ENCODE measurements at places on chromosomes 1 and 21.

DNA sequence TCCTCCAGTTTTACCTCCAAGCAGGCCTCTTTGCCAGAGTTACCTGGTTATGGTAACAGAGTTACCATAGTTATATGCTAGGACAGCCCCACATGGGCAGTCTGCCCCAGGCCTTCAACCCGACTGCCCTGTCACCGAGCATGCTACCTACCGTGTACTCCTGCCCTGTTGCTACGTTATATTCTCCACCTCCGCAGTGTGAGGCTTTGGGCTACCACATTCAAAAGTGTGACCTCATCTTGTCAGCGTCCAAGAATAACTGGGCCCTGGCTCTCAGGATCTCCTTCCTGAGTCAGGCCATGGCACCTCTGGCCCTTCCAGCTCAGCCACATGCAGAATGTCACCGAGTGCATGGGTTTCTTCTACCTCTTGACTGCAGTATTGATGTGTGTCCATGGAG, 8.9 kb downstream of the MAPKAPK2 start:
- no peak for DNase-seq

- DNase-seq = no peak
Observed at GRCh38 chr1:219010720-219011119, 163.0 kb upstream of the LYPLAL1 start.

DNA sequence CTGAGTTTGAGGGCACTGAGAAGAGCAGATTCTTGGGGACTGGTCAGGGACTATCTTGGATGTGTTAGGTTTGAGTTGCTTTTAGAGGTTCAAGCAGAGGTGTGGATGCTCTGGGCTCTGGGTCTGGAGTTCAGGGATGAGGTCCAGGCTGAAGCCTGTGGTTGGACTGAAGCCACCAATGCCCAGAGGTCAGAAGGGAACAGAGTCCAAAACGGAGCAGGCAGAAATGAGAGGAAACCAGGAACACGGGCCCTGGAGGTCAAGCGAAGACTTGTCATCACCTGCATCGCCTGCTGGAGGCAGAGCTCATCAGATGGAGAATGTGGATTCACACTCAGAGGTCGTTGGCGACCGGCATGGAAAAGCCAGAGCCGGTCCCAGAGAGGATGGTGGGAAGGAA, 129.6 kb upstream of the TMEM51 start:
- DNase-seq = no peak

DNA sequence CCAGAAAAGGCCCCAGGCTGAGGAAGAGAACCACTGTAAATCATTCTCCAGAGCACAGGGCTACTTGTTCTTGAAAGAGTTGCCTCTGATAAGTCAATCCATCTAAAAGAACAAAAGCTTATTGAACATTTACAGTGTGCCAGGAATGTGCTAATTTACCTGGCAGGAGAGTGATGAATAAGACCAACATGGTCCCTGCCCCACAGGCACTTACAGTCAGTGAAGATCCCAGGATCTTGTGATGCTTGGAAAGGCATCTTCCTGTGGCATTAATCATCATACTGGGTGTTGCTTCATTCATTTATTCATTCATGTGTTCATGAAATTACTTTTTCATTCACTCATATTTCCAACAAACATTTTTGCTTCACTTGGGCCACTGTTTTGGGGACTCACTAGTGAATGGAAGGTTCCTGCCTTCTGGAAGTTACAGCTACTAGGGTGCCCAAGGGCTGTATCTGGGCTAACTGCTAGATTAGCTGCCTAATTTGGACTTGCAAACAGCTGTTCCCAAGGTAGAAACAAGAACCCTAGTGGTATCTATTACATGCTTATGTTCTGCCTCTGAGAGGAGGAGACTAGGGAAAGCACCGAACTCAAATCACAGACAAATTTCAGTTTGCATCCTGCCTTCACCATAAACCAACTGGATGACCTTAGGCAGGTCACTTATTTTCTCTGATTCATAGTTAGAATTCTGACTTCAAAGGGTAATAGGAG, 133.5 kb downstream of the CLIC6 start:
- DNase-seq = no peak

GRCh38 chr1:32904797-32905196, 3.6 kb upstream of the TMEM54 start:
- no peak for DNase-seq

GRCh38 chr1:64744492-64745180, at the start of gene RAVER2:
Gene RAVER2, plus strand, starts transcription at chr1:64745075. Its CDS starts 98 bp downstream, at chr1:64745173.
- DNase-seq = peak; percentile 38

DNA sequence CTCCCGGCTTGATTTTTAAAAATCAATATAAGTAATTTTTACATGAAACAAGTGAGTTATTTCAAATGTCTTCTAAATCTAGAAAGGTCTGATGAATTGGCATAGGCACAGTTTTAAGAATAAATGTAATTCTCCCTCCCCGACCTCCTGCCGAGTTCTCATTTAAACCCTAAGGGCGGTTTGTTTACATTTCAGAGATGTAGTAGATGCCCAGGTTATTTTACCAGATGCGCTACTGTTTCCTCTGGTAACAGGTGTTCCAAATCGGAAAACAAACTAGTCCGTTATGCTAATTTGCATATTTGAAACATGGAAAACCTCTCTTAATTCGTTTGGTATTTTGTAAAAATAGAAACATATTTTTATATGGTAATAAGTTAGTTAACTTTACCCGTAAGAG, 53.8 kb upstream of the CFAP126 start:
- no peak for DNase-seq

DNA sequence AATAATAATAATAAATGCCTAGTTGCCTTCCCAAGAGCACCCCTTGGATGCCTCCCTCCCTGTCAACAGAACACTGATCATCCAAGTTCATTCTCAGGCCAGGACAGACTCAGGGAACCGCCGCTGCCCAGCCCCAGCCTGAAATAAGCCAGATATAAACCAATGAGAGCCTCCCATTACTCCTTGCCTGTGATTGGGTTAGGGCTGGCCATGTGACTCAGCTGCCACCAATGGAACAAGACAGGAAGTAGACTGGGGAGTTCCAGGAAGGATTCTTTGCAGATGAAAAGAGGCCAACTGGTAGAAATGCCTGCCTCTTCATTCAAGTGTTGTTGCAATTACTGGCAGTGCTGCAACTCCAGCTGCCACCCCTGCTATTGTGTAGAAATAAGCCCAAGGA, 146.4 kb upstream of the TIAM1 start:
- DNase-seq = no peak

DNA sequence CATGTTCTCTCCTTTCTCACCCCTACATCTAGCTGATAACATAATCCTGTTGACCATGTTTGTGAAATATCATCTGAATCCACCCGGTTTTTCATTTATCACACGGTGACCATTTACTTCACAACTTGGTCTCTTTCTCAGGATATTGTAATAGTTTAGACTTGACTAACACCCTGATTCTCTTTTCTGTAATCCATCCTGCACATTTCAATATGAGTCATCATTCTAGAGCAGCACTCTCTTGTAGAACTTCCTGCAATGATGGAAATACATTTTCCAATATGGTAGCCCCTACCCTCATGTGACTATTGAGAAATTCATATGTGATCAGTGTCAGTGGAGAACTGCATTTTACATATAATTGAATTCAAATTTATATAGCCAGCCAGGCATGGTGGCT, 2.3 kb upstream of the JAM2 start:
- no peak for DNase-seq

DNA sequence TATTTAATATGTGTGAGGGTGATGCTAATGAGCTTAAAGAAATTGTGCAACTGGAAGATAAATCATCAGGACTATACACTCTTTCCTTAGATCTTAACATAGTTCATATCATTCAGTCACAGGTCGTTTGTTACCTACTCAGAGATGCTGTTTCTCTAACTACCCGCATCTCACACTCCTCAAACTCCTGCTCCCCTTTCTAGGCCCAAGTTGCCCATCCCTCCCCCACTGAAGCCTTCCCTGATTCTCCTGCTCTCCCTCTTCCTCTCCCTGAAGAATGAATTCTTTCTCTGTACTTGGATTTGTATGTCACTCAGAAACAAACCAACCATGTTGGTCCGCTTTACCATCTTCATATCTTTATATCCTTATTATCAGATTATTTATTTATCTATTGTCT, 9.1 kb downstream of the SH3GLB1 start:
- no peak for DNase-seq

DNA sequence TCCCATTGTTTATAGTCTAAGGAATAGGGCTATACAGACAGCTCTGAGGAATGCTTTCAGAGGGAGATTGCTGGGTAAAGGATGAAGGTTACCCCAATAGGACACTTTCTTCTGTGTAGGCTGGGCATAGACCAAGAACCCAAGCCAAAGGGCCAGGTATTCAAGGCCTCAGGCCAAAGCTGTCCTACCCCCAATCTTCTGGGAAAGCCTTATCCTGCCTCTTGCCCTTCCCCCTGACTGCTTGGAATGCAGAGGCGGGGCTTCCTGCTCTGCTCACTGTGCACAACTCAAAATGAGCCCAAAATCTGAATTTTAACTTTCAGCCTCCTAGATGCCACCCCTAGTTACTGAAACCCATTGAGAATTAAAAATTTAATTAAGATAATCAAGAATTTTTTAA, 2.2 kb downstream of the OR10Z1 start:
- DNase-seq = no peak

DNA sequence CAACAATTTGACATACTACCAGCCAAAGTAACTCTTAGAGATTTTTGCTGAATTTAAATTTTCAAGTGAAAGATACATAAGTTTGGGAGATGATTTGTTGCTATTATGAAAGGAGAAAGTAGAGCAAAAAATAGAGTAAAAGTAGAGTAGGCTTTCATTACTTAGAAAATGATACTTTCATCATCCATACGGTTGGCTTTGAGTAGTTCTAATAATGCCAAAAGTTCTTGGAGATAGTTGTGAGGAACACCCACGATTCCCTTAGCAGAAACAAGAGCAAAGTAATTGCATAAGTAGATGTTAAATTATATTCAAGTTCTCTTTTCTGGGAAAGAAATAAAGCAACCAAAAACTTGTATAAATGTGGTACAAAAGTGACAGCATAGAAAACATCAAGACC, 95.0 kb upstream of the VAV3 start:
- DNase-seq = no peak

DNA sequence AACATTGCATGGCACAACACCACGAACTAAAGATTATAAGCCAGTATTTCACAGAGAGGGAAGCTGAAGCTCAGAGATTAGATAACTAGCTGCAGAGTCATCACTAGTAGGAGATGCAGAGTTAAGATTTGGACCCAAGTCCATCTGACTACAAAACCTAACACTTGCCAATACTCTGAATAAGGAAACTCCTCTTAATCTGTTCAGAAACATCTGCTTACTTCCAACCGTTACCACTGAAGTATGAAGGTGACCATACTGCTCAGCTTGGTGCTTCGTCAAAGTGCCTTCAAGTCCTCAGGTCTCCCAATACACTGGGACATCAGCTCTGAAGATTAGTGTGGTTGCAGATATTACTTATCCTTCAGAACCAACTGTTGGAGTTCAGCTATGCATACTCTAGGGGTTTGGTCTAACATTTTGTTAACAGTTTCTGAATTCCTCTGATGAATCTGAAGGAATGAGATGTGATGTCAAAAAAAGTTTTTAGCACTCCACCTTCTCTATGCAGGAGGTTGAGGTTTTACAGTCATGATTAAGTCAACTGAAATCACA, 179.6 kb downstream of the TPR start:
- DNase-seq = no peak

GRCh38 chr1:23037081-23037740, 17.9 kb downstream of the KDM1A start:
- no peak for DNase-seq

DNA sequence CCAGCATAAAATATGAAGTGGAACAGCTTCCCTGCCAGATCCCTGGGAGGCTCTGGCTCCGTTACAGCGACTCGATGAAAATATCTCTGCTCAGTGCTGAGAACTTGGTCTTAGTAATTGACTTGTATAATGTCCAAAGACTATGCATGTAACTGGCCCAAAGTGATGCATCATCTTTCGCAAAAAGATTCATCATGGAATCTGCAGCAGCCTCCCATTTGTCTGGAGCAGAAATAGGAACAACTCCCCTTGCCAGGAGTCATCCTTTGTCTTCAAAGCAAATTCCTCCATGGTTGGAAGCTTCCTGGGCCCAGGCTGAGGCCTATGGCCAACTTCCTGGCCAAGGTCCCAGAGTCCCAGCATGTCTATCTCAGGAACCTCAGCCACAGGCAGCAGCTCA, 16.9 kb upstream of the SLC6A17 start:
- DNase-seq = no peak

- DNase-seq = no peak
Observed at GRCh38 chr1:226838456-226838855, 32.0 kb upstream of the PSEN2 start.

- no peak for DNase-seq
Observed at GRCh38 chr1:213720032-213720431, 267.7 kb upstream of the PROX1 start.

- no peak for DNase-seq
Observed at GRCh38 chr1:10753299-10753698, 43.1 kb downstream of the CASZ1 start.

- DNase-seq = no peak
Observed at GRCh38 chr1:2047749-2048729, 2.2 kb upstream of the PRKCZ start.

- no peak for DNase-seq
Observed at GRCh38 chr1:212125654-212126053, 90.1 kb downstream of the DTL start.

DNA sequence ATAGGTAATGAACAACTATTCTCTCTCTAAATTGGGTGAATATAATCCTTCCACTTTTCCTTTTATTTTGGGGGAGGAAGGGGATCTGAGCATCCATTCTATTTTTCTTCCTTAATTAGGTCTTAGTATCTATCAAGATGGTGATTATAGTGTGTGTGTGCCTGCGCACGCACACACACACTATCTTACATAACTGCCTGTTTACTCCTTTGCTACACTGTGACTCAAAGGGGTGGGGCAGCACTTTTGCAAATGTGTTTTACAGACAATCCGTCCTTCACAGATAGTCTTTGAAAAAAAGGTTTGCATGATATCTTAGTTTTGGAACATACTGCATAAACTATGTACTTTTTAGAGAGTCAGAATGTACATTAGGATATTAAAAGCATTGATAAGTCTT, 191.5 kb downstream of the SDCCAG8 start:
- DNase-seq = no peak

DNA sequence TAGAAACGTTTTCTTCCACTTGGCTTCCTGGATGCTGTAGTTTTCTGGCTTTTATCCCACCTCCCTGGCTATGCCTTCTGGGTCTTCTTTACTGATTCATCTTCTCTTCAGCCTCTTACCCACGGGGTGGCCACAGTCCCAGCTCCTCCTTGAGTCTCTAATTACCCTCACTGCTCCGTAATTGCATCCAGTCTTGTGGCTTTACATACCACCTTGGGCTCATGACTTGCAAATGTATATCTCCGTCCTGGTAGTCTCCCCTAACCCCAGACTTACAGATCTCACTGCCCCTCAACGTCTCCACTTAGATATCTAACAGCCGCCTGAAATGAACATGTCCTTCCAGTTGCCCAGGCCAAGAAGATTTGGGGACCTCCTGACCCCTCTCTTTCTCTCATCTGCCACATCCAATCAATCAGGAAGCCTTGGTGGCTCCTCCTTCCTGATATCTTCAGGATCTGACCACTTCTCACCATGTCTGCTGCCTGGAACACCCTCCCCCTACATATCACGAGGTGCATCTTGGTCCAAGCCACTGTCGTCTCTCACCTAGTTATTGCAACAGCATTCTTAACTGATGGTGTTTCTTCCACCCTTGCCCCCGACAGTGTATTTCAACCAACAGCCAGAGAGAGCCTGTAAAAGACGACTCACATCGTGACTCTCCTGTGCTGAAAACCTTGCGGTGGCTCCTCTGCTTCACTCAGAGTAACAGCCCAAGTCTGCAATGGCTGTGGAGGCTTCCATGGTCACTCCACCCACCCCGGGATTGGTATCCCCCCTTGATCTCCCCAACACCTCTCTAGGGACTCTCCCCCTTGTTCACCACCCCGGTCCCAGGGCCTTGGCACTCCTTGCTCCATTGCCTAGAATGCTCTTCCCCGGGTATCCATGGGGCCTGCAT, 219.0 kb upstream of the POU3F1 start:
- DNase-seq = no peak

Measured in activated effector memory CD4-positive, alpha-beta T cell treated with Interleukin-2 at 50 U/mL for 16 hours (primary cell).